ENCODE measurements at places on chromosomes 4 and X.

DNA sequence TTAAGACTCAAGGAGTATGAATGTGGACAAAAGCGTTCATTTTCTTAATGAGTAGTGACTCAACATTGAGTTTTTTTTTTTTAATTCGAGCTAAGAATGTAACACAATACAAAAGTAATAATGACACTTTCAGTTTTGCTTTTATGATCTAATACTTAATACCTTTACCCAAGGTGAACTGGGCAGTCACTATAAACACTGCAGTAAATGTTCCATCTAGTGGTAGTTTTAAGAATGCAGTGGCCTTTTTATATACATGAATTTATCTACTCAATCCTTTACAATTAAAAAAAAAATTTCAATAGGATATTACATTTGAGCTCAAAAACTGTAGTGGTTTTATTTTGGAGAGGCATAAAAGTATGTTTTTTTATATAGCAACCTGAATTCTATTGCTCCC lies 33.9 kb downstream of the PDK3 start:
- DNase-seq: no peak

GRCh38 chr4:182826391-182826790 lies 90.8 kb downstream of the DCTD start:
- DNase-seq: no peak

DNA sequence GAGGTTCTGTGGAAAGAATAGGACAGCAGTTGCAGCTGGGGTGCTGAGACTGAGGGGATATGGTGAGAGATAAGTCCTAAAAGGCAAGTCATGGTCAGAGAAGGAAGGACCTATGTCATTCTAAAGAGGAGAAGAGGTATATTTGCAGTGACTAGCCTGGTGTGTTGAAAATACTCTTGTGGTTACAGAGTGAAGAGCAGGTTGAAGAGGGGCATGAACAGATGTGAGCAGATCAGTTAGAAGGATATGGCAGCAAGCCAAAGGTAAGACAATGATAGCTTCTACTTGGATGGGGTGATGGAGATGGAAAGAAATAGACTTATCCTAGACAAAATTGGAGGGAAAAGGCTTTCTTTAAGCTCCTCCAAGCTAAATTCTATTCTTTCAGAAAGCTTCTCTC lies 469.8 kb upstream of the CPEB2 start:
- DNase-seq: no peak

GRCh38 chr4:83019794-83020494 lies 9.3 kb upstream of the LIN54 start:
- DNase-seq: no peak

DNA sequence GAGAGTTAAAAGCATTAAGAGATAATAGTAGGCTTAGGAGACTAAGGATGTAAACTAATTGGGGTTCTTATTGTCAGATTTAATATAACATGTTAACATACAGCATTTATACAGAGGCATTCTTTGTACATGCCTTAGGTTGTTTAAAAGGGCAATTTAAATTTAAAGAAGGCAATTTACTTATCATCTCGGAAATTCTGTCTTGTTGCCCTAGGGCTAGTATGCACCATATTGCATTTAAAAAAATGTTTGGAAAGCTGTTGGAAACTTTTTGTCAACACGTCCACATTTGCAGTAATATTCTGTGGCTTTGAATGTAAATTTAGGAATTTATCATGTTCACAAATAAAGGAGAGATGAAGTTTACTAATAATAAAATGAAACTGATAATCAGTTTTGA lies 25.5 kb downstream of the GALNT7 start:
- DNase-seq: no peak

DNA sequence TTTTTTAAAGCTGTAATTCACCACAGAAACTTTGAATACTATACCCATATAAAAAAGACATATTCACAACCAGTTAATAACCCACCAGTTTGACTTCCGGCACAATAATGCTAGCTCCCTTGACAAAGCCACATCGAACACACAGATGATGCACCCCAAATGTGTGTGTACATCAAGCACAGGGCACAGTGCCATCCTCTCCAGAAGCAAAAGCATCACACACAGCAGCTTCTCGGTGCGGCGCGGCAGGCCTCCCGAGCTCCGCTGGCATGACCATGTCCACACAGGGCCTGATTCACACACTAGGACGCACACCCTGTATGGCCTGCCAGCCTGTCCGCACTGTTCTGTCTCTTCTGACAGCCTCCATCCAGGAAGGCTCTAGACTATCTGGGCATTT lies 88.0 kb downstream of the LEF1 start:
- DNase-seq: no peak
